Activated naive CD4-positive, alpha-beta T cell treated with anti-CD3 and anti-CD28 coated beads for 36 hours (primary cell): ENCODE measurements at places on chromosomes 3 and 15. TPM values are rescaled to one million over a fixed set of nuclear protein-coding genes. Genes with fewer than 3 reads are reported as not detected.

GRCh38 chr3:143041903-143042302 is 40.5 kb downstream of the U2SURP start:
- no peak for DNase-seq

GOLGA8J gene
- not detected for total RNA-seq

DNA sequence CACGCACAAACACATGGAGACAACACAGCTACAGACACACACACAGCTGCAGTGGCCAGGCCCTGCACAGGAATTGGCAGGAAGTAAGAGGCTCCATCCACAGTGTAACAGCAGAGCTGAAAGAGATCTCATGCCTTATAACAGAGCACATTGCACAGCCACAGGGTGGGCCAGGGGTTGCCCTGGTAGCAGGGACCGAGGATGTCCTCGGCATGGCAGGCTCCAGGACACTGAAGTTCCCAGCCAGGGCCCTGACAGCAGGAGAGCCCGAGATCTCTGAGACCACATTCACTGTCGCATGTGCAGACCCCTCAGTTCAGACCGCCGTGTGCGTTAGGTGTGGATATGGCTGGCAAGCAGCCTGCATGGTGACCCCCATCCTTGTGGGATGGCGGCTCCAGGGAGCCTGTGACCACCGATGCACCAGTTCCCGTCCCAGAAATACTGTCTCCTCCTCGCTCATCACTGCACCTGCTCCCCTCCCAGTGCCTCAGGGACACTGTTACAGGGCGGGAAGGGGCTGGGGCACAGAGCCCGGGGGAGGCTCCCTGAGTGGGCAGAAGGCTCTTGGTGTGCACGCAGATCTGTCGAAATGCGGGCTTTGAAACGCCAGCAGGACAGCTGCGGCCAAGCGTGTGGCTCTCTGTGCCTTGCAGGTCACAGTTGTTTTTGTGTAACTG is 1.5 kb upstream of the OCA2 start:
- DNase-seq, result no peak

DNA sequence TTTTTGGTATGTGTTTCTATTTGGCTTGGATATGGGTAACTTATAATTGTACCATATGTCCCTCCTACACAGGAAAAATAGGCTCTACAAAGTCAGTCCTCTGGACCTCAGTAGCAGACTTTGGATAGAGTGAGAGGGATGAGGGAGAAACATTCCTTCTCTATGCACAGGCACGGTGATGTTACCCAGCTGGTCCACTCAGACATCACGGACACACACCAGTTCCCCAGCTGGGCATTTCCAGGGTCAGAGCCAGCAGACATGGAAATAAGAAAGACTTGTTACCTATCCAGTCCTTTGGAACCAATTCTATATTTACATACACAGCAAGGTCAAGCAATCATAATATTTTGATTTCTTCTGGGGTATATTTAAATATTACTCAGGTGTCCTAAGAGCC is 433.1 kb upstream of the KCNMB2 start:
- no peak for DNase-seq

GRCh38 chr3:23948761-23949160 is 3.7 kb downstream of the NR1D2 start:
- no peak for DNase-seq

DNA sequence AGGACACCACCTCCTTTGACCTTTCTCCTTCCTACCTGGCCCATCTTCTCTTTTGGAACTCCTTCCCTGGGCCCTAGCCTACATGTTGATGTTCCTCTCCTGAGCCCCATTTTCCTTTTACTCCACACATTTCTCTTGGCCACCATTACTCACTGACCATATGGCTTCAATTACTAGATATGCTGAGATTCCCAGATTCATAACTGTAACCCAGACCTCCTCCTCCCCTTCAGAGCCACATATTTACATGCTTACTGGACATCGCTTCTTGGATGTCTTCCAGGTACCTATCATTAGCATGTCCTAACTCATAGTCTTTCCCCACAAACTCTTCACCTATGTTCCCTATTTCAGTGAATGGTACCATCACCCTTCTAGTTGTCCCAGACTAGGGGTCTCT is 24.4 kb upstream of the TRIM59 start:
- no peak for DNase-seq

MASP1 gene
- not detected for total RNA-seq

DNA sequence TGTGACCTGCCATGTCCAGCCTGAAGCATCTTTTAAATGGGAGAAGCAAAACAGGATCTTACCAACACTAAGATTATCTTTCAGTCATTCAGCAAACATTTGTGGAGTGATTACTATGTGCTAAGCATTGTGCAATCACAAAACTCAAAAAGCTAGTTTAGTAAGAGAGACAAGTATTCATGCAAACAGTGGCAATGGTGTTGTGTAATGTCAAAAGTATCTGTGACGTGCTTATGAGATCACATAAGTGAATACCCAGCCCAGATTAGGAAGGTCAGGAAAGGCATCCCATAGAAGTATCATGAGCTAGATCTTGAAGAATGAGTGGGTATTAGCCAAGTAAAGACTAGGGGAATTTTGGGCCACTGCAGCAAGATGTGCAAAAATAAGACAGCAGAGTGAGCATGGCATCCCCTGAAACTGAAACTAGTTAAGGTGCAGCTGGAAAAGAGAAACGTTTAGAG is 32.1 kb downstream of the SEC62 start:
- no peak for DNase-seq

DNA sequence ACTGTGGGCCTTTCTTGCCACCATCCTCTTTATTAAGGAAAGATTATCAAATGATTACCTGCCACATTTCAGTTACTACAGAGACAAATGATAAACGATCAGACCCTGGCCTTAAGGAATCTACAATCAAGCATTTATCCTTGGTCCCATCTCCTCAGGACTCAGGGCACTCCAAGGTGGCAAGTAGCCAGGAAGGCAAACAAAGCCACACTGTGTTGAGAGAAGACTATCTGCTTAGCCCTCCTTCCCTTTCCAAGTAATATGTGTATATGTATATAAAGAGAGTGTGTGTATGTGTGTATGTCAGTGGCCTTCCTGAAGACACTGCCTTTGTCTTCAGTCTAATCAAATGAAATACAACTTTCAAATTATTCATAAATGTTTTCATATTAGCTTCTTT is 490.1 kb upstream of the ATP11B start:
- no peak for DNase-seq

- no peak for DNase-seq
Measured at GRCh38 chr3:15645740-15646501, 44.4 kb downstream of the BTD start.
